Keratinocyte (primary cell): ENCODE measurements at places on chromosomes 4 and X.

GRCh38 chr4:161926033-161926828 is 237.6 kb downstream of the FSTL5 start:
- no peak for DNase-seq

DNA sequence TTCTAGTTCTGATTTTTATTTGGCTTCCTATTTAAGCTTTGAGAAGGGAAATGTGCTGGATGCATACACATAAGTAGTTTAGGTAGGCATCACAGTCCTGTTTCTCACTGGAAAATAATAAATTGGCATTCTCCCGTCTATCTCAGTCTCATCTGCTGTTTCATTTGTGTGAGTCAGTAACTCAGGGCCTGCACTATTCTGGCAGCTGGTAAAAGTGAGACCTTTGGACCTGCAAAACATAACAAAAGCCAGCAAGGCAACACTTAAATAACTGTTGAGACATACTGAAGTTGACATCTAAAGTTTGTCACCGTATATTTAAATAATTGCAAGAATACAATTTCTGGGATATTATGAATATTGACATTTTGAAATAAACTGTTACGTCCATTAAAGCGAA is 8.6 kb upstream of the UBQLN2 start:
- no peak for DNase-seq

DNA sequence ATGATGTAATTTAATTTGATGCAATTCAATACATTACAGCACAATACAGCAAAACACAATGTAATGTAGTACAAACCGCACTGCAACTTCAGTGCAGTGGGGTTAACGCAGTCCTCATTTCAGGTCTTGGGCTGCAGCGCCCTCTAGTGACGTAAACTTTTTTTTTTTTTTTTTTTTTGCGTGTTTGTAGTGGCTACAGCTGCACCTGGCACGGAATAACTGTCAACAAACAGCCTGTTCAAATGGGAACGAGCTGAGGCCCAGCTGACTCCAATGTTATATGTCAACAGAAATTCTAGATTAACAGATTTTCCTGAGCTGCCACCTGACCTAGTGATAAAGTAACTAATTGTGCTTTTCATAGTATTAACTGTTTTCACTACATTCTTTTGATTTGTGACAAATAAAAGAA is 33.5 kb upstream of the RASSF6 start:
- DNase-seq: no peak

- DNase-seq: no peak
These were observed 138.5 kb downstream of the DCLK2 start for GRCh38 chr4:150216726-150217125.

GRCh38 chr4:153151535-153152455 is 52.4 kb upstream of the TRIM2 start:
- no peak for DNase-seq

DNA sequence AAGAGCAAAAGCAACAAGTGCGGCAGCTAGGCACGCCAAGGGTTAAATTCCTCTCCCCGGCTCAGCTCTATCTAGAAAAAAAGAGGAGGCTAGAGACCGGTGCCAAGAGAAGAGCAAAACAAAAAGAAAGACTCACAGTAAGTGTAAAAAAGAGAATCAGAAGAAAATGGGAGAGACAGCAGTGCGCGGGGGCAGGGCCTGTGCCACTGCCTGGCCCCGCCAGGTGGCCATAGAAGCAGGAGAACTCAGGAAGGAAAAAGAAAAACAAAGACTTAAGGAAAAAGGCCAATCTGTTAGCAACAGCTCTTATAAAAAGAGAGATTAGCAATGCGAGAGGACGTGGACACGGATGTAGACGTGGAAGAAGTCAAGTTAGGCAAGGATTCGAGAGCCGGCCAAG is 3.2 kb downstream of the ACOX3 start:
- no peak for DNase-seq

DNA sequence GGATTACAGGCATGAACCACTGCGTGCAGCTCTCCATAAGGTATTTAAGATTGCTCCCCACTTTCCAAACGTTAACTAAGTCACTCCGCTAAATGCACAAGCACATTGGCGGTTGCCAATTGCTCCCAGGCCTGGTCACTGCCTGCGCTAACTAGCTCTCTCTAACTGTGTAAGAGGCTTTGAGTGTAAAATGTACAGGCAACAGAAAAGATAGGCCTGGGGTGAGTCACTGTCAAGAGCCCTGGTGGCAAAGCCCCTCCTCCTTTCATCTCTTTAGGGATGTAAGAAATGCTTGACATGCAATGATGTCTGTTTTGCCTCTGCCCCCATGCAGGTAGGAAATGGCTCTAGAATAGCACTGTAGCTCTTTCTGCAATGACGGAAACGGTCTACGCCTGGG is 329.7 kb upstream of the GATB start:
- DNase-seq: no peak

GRCh38 chr4:95049551-95050233 is 291.9 kb downstream of the BMPR1B start:
- no peak for DNase-seq

- no peak for DNase-seq
These were observed 305.9 kb downstream of the IDS start for GRCh38 chrX:149198980-149199732.

DNA sequence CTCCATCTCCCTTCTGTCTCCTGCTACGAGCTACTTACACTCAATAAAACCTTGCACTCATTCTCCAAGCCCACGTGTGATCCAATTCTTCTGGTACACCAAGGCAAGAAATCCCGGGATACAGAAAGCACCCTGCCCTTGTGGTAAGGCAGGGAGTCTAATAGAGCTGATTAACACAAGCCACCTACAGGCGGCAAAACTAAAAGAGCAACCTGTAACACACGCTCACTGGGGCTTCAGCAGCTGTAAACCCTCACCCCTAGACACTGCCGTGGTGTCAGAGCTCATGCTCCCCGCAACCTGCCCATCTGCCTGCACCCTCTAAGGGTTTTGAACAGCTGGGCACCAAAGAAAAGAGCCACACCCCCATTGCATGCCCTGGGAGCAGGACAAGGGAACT is 755.4 kb upstream of the HTR2C start:
- no peak for DNase-seq

DNA sequence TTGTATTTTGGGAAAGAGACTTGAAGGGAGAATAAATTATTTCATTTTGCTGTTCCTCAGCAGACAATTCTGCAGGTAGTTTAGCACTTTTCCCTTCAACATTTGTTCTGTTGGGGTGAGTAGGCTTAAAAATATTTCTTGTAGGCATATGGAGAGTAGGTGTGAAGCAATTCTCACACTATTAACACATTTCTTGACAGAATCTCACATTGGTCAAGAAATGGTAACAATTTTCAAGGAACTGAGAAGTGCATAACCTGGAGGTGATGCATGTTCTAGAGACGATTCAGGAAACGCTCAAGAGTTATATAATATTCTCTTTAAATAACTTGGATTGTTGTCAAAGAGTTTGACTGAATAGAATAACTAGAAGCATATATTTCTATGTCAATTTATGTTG is 658.2 kb downstream of the STIM2 start:
- DNase-seq: no peak

DNA sequence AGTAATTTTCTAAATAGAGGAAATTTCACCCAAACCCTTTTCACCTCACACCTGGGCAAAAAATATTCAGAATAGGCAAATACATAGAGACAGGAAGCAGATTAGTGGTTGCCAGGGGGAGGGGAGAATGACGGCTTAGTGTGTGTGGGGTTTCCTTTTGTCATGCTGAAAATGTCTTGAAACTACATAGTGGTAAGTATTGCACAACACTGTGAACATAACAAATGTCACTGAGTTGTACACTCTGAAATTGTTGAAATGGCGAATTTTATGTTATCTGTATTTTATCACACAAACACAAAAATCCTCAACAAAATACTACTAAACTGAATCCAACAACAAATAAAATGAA is 60.7 kb upstream of the PLAC1 start:
- no peak for DNase-seq

- DNase-seq: no peak
These were observed 4.9 kb upstream of the TXK start for GRCh38 chr4:48138936-48139335.
